ENCODE measurements at places on chromosomes 3 and 15.

DNA sequence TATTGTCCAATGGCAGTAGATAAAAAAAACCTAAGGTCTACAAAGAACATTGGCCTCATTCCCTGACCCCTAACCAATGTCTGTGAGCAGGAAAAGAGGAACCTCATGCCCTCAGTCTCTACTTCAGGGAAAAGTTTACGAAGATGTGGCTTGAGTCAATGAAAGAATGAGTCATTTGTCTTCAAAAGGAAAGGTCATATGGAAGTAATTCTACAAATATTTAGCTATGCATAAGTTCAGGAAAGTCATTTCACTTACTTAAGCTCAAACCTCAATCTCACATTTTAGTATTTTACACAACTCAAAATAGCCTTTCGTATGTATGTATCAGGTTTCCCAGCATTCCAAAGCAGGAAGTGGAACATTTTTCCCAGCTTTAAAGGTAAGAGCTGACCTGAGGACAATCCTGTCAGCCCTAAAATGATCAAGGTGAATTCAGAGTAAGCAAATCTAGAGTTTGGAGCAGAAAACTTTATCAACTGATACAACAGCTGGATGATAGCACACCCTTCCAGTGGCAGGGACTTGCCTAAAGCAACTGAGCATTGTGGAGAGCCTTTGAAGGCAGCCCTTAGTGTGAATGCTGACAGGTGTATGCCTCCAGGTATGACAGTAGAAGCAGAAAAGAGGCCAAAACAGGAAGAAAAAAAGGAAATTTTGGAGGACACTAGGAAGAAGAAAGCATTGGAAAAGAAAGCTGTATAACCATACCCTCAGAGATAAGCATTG, 53.9 kb upstream of the ACKR4 start:
- no peak for DNase-seq

GRCh38 chr15:62781081-62781497, 261.5 kb upstream of the TPM1 start:
- DNase-seq, result no peak

- no peak for DNase-seq
Measured at GRCh38 chr3:133394561-133395311, 5.1 kb upstream of the BFSP2 start.

DNA sequence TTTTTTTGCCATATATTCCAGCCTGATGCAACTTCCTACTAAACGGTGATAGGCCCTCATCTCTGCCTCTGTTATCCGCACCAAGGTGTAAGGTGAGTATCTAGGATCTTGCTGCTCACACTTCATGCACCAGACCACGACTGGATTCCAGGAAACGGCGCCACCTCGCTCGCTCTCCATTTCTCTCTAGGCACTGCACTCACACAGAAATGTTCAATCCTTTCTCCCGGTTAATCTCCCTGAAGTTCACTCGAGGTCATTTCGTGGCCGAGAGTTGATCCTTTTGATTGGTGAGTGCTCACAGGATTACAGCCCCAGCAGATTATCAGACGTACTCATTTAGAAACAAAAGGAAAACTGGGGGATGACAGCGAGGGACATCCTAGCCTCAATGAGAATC, 28.1 kb downstream of the MCF2L2 start:
- DNase-seq, result no peak

DNA sequence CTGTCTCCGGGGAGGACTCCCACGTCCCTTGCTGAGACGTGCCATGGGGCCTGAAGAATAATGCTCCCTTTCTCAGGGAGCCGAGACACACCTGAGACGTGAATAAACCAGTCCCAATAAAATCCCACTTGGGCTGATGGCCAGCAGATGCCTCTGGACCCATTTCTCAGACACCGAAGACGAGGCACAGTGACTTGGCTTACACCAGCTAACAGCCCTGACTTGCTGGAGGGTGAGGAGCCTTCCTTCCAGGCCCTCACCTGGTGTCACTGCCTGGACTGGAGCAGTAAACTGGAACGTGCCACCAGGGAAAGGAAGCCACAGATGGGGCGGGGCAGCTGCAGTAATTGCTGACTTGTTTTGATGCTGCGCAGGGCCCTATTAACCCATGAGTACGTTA, 189.7 kb downstream of the PDZRN3 start:
- DNase-seq, result no peak

GRCh38 chr3:124107104-124107890, 115.4 kb upstream of the ROPN1 start:
- DNase-seq, result no peak

GRCh38 chr15:37876900-37877299, 57.5 kb upstream of the TMCO5A start:
- no peak for DNase-seq

DNA sequence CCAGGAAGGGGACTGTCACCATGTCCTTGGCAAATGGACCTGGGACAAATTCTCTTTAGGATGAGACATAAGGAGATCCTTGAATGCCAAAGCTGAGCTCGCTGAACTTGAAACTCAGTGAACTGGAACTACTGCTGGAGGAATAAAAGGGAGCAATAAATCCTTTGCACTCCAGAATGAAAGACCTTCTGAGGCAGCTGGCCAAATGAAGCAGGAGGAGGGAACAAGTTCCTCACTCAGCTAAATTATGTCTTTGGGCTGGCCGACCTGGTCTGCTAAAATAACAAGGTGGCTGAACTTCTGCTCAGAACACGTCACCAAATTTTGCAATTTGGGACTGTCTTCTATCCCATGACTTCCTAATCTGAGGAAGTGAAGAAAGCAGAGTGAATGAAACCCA, 314.7 kb downstream of the LPP start:
- DNase-seq, result no peak
